Central memory CD4-positive, alpha-beta T cell (primary cell): ENCODE measurements at places on chromosomes 3 and 15.

DNA sequence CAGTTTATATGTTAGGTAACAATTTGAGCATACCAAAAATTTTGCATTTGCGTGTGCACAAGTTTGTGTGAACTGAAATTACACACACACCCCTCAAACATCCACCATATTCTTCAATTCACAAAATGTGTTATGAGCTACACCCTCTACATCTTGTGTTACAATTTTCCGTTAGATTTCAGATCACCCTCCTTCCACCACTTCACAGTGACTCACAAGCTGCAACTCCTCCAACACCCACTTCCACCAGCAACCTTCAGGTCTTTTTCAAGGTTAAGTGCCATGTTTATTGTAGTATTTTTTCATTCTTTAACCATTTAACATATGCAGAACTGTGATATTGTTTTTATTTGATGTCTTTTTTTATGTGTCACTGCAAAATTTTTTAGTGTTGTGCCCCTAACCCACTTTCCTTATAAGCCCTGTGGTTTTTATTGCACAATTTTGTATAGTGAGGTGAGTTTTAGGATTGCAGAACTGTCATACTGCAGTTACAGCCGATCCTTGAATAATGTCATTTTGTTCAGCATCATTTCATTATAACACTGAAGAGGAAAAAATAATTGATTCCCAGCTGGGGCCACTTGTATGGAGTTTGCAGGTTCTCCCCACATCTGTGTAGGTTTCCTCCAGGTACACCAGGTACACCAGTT lies 148.9 kb downstream of the PLCL2 start:
- DNase-seq, result no peak

DNA sequence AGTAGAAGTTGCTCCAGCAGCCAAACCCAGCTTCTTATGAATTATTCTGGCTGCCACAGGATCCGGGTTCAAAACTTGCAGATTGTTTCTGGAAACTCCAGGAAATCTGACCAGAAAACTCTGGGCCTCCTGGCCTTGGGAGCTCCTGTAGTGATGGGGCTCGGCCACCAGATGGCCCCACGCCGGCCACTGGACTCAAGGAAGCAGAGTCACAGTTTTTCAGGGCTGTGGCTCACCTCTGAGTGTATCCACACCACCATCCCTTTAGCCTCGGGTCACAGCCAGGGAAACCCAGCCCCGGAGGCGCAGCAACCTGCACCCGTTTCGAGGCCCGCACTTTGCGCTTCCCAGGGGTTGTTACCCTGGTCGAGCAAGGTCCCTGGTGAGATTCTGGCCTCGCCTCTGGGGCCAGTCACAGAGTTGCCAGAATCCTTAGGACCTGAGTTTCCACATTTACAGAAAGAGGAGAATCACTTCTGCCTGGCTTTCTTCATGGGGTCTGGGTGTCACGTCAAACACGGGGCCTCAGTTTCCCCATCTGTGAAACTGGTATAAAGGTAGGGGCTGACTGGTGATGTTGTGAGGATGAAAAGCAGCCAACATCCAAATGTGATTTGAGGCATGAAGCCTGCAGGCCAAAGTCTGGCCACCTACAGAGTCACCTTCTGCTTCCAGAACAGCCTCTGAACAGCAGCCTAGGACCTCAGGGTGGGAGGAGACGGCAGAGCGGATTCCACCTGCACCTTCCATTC lies 53.5 kb upstream of the LCTL start:
- no peak for DNase-seq

DNA sequence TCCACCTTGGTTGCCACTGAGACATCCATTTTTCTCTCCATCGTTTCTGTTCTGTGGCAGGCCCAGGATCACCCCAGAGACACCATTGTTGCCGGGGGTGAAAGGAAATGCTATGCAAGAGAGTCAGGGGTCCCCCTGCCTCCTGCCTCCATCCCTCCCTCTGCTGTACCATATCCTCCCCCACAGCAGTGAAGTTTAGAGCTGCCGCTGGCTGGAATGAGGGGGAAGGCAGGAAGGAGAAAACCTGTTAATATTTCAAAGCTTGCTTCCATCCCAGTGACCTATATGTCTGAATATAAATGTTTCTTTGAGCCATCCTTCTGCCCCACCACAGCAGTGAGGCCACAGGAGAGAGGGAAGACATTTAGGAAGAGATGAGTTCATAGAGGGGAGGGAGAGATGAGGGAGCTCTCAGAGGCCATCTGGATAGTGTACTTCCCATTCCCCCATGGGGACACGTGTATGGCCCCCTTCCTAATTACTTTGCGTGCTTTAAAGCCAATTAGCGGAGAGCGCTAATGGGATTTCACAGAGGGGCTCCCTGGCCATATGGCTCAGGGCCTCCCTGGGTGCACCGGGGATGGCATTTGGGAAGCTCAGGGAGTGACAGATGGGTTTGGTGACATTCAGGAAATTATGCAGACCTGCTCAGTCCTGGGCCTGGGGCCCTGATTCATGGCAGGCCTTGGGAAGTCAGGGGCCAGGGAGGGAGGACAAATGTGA lies 40.4 kb upstream of the CHRNB4 start:
- no peak for DNase-seq

DNA sequence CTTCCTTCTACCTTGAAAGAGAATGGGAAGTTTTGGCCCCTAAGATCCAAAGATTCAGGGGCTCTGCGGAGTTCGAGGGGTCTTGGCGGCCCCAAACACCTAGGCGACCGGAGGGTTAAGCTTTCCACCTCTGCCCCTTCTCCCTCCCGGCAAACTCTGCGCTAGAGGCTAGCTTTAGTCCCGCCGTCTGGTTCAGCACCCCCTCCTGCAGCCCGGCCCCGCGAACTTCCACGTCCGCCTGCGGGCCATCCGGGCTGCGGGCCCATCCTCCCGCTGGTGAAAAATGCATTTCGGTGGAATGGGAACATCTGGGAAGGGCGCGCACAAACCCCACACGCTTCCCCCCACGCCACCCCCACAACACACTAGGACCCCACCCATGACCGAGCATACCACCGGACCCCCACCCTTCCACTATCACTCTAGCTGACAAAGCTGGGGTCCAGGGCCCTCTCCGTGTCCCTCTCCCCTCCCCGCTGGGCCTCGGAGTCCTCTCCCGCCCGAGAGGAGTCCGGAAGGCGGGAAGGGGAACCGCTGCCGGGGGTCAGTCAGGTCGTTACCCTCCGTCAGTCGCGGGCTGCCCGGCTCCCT lies 1.0 kb downstream of the SHOX2 start:
- DNase-seq, result no peak

- DNase-seq, result no peak
Measured at GRCh38 chr3:98780343-98780742, 17.2 kb downstream of the ST3GAL6 start.

DNA sequence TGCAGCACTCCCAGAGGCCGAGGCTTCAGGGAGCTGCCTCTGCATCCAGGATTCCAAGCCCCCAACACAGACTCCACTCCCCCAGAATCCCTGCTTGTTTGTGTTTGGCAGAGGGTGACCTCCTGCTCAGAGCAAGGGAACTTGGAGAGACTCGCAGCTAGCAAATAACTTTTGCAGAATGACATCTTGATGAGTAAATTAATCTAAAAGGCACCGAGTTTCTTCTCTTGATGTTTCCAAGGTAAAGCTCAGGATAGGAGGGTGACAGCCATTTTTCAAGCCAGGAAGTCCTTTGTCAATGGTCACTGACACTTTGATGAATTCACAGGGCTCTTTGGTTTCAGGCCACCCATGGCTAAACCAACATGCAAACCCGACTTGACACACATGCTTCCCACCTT lies 523.0 kb downstream of the NTRK3 start:
- DNase-seq, result no peak

DNA sequence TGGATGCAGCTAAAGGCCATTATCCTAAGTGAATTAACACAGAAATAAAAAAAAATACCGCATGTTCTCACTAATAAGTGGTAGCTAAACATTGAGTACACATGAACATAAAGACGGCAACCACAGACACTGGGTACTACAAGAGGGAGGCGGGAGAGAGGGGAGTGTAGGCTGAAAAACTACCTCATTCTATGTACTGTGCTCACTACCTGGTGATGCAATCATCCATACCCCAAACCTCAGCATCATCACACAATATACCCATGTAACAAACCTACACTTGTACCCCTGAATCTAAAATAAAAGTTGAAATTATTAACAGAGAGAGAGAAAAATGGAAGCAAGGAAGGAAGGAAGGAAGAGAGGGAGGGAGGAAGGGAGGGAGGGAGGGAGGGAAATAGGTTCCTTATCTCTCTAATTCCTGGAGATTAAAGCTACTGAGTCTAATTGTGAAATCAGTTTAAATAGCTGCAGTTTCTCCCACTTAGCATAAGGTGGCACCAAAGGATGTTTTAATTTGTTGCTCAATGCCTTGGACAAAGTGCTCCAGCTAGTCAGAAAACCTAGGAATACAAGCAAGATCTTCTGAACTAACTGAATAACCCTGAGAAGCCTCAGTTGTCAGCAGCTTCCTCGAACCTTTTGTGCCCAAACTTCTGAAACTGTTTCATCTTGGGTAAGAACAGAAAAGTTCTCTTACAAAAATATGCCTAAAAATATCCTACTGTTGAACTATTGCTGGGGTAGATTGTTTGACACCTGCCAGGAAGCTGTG lies 79.4 kb upstream of the ATP11B start:
- DNase-seq, result peak; percentile 22

DNA sequence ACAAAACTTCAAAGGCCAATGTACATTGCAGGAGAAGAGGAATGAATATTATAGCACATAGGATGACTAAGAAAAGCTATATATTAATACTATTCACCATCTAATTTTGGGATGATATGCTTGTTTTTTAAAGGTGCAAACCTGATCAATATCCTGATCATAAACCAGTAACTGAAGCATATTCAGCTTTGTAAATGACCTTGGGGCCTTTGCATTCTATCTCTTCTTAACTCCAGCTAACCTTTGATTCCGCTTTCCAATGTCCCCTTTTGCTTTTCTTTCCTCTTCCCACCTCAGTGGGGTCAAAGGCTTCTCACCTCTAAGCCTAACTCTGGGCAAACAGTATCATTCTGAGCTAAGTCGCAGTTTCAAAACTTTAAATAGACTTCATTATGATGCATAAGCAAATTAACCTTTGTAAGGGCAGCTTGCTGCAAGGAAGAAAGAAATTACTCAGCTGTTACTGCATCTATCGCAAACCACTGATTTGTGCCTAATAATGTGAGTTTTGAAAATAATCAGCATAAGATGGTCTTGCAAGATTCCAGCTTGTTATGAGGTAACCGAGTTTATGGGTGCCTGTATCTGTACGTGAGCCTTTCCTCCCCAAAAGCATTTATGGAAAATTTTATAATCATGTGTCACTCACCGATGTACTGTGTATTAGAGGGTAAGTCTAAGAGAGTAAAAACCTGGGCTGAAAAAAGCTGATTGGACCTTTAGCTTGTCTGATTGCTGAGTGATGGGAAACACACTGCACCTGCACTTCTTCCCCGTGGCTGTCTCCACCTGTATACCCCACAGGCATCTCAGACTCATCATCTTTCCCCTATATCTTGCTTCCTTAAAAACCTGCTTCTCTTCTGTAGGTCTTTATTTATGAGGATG lies 116.8 kb downstream of the TPRG1 start:
- DNase-seq, result no peak

GRCh38 chr15:66901336-66902100 lies 163.9 kb upstream of the SMAD3 start:
- no peak for DNase-seq

DNA sequence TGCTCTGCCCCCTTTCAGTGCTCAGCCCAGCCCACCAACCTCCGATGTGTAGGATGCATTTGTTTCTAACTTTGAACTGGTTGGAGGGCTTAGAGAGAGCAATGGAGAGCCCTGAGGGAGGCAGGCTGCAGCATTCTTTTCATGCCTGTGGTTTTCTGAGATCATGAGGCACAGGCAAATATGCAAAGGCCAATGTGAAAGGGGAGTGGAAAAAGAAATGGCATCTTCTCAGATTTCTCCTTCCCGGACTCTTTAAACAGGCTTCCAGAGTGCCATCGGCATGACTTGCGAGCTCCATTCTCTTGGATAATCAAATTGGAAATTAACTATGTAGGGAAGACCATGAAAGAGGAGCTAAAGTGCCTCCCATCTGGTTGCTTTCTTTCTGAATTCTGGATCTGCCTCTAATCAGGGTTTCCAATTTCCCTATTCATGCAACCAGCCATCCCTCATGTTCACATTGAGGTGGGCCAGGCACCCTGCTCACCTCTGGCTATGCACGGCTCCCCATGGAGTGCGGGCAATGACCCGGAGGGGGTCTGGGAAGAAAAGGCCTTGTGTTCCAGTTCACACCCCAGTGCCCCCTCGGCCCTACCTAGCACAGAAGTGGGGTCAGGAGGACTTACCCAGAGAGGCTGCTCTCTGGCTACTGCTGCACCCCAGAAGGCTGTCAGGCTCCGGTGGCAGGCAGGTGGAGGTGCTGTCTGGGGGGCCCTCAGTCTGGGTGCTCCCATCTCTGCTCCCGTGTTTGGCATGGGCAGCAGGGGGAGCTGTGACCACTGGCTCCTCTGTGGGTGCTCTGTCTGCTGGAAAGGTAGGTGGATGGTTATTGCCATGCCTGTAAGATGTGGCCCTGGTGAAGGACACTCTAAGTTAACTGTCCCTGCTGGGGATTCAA lies 16.1 kb downstream of the AMOTL2 start:
- no peak for DNase-seq
